Vagina (tissue), 2 donors: ENCODE measurements at places on chromosomes 1 and 21.

GRCh38 chr1:75136195-75136815 is 2.1 kb downstream of the LHX8 start:
- no peak for DNase-seq

DNA sequence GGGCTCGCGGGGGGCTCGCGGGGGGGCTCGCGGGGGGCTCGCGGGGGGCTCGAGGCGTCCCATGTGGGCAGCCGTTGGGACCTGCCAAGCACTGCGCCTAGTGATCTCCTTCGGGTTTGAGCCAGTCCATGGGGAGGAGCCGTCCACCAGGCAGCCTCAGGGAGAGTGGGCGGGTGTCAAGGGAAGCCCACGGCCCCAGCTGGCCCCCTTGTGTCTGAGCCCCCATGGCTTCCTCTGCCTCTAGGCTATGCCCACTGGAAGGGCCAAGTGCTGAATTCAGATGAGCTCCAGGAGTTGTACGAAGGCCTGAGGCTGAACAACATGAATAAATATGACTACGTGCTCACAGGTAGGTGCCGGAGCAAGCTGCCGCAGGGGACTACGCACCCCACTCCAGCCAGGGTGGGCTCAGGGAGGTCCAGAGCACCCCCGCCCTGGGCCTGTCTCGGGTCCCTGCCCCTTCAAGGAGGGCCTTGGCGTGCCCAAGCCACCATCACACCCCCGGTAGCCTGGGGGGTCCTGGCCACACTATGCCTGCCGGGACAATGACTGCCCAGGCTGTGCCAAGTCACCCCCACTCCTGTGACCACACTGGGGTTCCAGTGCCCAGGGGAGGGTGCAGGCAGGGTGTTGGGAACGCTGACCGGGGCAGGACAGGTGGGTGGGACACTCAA is 22.6 kb downstream of the PDXK start:
- DNase-seq: no peak

GRCh38 chr1:76942549-76942948 is 75.3 kb downstream of the ST6GALNAC5 start:
- no peak for DNase-seq

DNA sequence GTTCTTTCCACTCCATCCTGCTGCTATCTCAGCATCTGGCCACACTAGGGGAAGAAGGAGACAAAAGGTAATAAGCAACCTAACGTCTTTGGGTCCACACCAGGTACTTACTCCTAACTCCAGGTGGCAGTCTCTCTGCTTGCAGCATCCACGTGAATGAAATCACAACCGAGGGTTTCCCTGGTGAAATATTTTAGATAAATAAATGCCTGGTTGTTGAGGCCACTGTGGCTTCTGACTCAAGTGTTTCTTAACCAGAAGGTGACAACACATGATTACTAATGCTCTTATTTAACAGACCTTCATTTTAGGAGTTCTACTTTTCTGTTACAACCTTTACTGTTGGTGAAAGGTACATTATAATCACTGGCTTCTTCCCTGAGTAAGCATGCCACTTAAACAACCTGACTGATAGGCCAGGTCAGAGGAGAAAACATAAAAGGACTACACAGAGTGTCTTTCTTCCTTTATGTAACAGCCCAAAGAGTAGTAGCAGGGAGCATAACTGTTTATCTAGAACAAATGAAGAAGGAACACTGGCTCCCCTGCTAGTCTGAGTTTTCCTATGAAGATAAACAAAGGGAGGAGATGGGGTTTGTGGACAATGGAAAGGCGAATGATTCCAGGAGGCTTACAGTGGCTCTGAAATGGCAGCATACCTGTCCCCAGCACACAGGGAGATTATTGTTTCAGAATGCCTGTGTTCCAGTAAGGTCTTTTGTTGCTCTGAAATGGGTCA is 59.9 kb downstream of the SYT6 start:
- no peak for DNase-seq

DNA sequence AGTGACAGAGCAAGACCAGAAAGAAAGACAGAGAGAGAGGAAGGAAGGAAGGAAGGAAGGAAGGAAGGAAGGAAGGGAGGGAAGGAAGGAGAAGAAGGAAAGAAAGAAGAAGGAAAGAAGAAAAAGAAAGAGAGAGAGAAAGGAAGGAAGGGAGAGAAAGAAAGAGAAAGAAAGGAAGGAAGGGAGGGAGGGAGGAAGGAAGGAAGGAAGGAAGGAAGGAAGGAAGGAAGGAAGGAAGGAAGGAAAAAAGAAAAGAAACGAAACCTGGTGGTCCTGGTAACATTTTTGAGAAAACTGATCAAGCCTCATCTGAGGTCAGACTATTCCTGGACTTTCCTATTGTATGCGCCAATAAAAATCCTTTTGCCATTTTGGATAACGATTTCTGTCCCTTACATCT is 8.2 kb upstream of the CTTNBP2NL start:
- DNase-seq: no peak
